ENCODE measurements at places on chromosomes 6 and 20.

GRCh38 chr20:52454660-52455059 lies 263.1 kb upstream of the ZFP64 start:
- peak; percentile 18 for DNase-seq

DNA sequence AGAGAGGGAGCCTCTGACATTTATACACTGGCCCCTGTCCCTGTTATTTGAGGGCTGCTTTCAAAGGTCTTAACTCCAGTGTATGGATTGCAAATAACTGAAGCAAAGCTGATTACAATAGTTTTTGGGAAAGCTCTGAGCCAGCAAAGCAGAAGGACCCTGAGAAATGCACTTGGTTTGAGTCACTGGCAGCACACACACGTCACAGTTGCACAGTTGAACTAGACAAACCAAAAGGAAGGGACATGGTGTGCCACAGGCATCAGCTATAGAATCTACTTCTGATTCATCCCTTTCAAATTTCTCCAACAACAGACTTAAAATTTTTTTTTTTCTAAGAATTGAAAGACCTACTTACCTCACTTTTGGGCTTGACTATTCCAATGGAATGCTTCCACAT lies 56.4 kb downstream of the SNRNP48 start:
- DNase-seq: peak; percentile 93

- no peak for DNase-seq
Observed at GRCh38 chr20:45470937-45471336, 1.4 kb downstream of the WFDC2 start.

DNA sequence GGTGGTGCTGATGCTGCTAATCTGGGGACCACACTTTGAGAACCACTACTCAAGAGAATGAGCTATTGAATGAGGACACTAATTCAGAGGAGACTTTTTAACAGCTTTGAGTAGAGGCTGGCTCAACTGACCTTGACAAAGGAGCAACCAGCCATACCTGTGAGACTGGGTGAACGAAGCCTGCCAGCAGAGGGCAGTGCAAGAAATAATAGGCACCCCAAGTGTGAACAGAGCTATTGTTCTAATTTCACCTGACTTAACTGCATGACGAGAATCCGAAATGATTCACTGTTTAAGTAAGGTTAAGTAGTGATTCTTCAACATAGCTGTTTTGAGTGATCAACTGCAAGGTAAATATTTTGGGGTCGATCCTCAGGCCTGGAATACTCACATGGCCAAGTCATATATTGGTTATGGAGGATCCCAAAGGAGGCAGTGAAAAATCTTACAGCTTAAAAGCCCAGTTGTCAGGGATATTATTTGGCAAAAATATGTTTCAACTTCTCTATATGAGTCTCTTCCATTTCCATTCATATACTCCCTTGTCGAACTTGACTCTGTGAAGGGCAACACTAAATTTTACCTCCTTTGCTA lies 550.5 kb upstream of the MARCKS start:
- DNase-seq: no peak

GRCh38 chr6:89272596-89272995 lies 42.5 kb downstream of the GABRR2 start:
- DNase-seq: no peak

DNA sequence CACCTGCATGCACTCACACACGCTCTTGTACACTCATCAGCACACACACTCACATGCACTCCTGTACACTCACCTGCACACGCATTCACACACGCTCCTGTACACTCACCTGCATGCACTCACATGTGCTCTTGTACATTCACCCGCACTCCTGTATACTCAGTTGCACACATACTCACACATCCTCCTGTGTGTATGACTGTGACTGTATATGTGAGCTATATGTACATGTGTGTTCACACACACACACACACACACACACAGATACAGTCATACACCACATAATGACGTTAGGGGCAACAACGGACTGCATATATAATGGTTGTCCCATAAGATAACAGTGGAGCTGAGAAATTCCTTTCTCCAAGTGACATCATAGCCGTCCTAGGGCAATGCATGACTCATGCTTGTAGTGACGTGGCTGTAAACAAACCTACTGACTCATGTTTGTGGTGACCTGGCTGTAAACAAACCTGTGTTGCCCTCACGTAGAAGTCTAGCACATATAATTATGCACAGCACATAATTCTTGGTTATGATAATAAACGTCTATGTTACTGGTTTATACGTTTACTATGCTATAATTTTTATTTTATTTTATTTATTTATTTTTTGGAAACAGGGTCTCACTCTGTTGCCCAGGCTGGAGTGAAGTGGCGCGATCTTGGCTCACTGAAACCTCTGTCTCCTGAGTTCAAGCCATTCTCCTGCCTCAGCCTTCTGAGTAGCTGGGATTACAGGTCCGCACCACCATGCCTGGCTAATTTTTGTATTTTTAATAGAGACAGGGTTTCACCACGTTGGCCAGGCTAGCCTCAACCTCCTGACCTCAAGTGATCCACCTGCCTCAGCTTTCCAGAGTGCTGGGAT lies 22.8 kb upstream of the TAF4 start:
- peak; percentile 80 for DNase-seq

GRCh38 chr6:78611886-78612480 lies 255.4 kb upstream of the IRAK1BP1 start:
- no peak for DNase-seq

DNA sequence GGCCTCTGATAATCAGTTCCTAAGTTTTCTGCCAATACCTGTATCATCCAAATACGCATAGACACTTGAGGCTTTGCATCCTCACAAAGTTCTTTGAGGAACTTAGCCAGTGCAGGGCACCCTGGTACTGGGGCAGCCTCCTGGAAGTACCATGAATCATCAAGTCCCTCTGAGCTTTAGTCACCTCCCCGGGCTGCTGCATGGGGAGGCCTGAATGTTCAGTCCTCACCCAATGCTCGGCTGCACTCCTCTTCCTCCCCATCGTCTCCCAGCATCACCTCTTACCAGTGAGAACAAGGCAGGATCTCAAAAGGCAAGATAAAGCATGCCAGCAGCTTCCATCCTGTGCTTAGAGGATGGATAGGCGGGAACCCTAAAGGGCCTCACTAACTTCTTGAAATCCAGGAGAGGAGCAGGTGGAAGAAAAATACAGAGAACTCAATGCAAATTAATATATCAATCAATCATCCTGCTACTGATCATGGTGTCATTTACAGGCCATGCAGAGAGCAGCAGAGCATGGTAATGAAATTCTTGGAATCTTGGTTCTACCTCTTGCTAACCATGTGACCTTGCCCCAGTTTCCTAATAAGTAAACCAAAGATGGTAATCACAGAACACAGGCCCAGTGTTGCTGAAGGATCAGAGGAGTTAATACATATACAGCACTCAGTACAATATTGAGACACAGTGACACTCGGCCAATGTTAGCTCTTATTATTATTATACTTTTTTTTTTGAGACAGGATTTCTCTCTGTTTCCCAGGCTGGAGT lies 4.7 kb upstream of the CCN6 start:
- DNase-seq: no peak

DNA sequence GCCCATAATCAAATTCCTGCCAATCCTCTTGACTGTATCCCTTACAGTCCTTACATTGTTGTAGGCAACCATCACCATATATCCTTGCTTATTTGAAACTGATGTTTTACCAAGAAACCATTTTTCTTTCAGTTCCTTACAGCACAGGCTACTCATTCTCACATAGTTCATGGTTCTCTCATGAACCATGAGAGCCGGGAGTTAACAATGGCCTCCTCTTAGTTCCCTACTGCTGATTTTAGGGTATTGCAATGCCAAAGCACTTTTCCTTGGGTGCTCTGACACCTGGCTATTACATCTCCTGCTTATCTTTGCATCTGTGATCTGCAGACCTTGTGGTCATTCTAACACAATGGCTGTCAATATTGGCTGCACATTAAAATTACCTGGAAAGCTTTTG lies 133.4 kb downstream of the MYB start:
- no peak for DNase-seq

- no peak for DNase-seq
Observed at GRCh38 chr6:9225441-9225871, 790.1 kb upstream of the SLC35B3 start.

- no peak for DNase-seq
Observed at GRCh38 chr6:98967616-98968015, 19.9 kb upstream of the FBXL4 start.

GRCh38 chr6:31826793-31827285 lies 699 bp upstream of the HSPA1B start:
- DNase-seq: peak; percentile 47

GRCh38 chr6:24147511-24148153 lies 21.6 kb downstream of the NRSN1 start:
- no peak for DNase-seq

DNA sequence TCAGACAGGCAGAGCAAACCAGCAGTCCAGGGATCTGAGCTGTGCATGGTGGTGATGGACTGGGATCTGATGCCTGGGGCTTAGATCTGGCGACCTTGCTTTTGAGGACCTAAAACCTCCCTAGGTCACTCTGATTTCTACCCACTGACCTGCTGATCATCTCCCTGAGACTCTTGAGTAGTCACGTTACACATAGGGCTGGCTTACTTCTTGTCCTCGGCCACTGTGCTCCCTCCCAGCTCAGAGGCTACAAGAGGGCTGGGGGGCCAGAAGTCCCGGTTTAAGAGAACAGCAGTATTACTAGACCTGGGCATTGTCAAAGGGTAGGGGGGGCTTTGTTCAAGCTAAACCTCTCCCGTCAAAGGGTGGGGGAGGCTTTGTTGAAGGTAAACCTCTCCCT lies 5.5 kb downstream of the DYNLT1 start:
- no peak for DNase-seq

DNA sequence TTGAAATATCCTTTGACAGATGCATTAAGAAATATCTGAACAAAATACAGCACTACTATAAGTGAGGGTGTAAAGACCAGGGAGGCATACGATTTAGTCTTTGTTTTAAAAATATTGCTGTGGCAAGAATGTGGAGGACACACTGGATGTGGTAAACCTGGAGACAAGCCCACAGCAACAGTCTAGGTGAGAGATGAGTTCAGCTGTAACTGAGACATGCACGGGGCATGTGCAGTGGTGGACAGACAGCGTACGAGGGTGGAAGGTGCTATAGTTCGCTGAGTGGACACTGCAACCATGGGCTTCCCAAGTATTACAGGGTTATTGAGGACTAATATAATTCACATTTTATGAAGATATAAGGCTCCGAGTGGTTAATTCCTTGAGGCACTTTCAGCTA lies 1.8 kb downstream of the NANP start:
- no peak for DNase-seq

- DNase-seq: no peak
Observed at GRCh38 chr6:27545271-27546046, 72.6 kb upstream of the ZNF184 start.

DNA sequence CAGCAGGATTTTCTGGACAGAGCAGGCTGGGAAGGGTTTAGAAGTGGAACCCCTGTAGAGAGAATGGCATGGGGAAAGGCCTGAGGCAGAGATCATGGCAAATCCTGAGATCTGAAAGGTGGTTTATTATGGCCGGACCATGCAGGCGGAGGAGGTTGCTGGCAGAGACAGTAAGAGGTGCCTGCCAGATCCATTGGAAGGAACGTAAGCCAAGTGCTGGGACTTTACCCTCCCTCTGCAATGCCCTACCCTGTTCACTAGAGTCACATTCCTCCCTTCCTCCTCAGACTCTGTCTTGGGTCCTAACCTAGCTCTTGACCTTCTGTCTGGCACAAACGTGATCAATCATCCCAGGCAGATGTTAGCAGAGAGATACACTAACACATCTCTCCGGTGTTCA lies 66.4 kb upstream of the SLC22A23 start:
- DNase-seq: no peak

DNA sequence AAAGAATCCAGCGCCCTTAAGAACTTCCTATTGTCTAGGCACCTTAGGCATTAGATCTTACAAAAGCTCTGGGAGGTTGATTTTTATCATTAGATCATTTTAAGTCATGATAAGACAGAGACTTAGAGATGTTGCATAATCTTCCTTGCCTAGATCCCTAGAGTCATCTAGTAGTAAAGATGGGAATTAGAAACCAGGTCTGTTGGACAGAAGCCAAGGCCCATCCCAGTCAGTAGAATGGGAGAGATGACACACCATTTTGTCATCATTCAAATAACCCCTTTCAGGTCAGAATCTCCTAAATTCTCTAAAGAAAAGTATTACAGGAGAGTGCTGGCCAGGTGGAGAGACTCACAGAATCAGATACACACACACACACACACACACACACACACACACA lies 579.1 kb downstream of the BMP2 start:
- DNase-seq: no peak

GRCh38 chr6:119350952-119351372 lies 1.4 kb upstream of the MAN1A1 start:
- DNase-seq: no peak

- no peak for DNase-seq
Observed at GRCh38 chr6:130525408-130525807, 159.6 kb downstream of the TMEM200A start.

DNA sequence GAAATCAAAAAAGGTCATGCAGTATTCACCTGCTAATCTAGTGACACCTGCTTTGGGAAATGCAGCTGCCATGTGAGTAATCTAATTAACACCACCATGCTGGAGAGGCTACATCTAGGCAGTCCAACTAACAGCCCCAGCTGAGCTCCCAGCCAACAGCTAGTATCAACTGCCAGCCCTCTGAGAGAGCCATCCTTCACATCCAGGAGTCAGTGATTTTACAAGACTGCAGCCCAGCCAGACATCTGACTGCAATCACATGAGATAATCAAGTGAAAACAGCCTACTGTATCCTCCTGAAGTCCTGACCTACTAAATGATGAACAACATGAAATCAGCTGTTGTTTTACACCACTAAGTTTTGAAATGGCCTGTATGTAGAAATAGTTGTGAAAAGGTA lies 298.4 kb downstream of the TRDN start:
- no peak for DNase-seq

- DNase-seq: no peak
Observed at GRCh38 chr6:56552187-56553130, 90.2 kb downstream of the DST start.

GRCh38 chr20:20024942-20025341 lies 7.8 kb downstream of the NAA20 start:
- no peak for DNase-seq

DNA sequence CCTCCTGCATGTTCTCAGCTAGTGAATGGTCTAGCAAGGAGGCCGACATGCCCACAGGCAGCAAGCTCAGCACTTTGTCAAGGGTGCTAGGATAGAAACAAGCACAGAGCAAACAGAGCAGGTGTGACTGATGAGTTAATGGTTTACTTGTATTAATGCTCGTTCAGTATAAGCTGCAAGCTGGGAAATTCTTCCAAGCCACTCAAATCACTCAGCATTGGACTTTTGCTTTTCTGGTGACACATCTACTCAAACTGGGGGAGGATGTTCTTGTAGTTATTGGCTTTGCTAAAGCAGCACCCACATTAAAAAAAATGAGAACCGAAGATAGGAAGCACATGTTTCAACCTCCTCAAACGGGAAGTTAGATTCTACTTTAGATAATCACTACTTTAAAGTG lies 43.1 kb upstream of the NEDD9 start:
- DNase-seq: no peak

- DNase-seq: no peak
Observed at GRCh38 chr6:101689156-101689555, 295.6 kb downstream of the GRIK2 start.

DNA sequence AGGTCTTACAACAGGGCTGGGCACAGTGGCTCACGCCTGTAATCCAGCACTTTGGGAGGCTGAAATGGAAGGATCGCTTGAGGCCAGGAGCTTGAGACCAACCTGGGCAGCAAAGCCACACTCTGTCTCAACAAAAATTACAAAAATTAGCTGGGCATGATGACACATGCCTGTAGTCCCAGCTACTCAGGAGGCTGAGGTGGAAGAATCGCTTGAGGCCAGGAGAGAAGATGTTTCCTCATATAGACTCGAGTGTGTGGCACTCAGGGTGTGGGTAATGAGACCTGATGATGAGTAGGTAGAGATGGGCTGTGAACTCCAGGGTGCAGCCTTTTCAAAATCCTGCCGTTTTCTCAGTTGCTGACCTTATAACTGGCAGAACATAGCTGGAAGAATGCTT lies 125.3 kb upstream of the FOXO3 start:
- DNase-seq: no peak
